ENCODE measurements at places on chromosomes 4 and X. TPM values are rescaled to one million over a fixed set of nuclear protein-coding genes. Genes with fewer than 3 reads are reported as not detected.

CFAP299 gene
- 0.34 TPM for total RNA-seq

CT45A1 gene
- not detected for total RNA-seq

ADGRG4 gene
- not detected for total RNA-seq

HEPH gene
- 0.14 TPM for total RNA-seq

CPZ gene
- 0.21 TPM for total RNA-seq

RTL5 gene
- total RNA-seq, result under 0.01 TPM

MID2 gene
- total RNA-seq, result 31.2 TPM

SLIT2 gene
- total RNA-seq, result 0.43 TPM
